ENCODE measurements at places on chromosomes 4 and X.
A peak's percentile ranks its signal among the peaks of the same experiment; 100 is the strongest.

DNA sequence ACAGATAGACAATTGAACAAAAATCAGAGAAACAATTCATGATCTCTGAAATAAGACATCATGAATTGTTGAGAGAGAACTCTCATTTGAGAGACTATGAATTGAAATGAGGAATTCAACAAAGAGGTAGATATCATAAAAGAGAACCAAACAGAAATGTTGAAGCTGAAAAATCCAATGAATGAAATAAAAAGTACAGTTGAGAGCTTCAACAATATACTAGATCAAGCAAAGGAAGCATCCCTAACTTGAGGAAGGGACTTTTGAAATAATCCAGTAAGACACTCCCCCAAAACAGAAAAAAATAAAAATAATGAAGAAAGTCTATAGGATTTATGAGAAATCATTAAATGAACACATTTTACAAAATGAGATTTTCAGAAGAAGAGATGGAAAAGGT lies 310.0 kb upstream of the PCDH10 start:
- DNase-seq: no peak

- DNase-seq: no peak
Observed at GRCh38 chr4:115657991-115658650, 544.7 kb upstream of the NDST4 start.

- no peak for DNase-seq
Observed at GRCh38 chr4:100340512-100341485, 150.5 kb upstream of the DDIT4L start.

DNA sequence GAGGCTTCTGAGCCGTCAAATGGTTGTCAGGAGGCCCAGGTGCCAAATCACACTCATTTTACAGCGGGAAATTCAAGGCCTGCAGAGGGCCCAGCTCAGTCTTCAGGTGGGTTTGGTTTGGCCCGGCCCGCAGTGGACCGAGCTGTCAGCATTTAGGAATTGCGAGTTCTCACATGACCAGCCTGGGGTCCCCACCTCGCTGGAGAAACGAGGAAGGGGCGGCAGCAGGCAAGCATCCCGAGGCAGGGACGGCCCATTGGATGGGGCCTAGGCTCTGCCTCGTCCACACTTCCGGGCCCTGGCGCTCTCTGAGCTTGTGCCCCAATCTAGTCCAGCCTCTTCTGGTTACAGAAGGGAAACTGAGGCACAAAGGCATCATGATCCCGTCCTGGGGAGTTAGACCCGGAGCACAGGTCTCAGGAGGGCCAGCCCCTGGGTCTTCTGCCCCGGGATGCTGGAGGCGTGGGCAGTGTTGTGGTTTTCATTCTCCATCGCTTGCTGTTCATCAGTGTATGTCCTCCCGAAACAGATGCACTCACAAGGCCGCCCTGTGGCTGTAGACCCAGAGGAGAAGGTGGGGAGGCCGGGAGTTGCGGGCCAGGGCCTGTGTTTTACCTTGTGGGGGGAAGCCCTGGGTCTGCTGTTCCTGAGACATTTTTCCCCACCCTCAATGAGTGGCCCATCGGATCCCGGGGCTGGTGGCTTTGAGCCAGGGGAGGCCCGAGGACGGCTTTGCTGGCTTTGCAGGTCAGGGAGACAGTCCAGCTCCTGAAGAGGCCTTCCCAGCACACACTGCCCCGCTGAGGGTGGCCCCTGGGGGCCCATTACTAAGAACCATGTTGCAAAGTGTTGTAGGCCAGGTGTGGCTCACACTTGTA lies 8.9 kb downstream of the PSAPL1 start:
- DNase-seq: no peak

- DNase-seq: no peak
Observed at GRCh38 chr4:52889778-52890520, 27.8 kb downstream of the RASL11B start.

- no peak for DNase-seq
Observed at GRCh38 chr4:161419822-161420221, 744.0 kb downstream of the FSTL5 start.

GRCh38 chrX:74297766-74298165 lies 6.2 kb upstream of the ZCCHC13 start:
- no peak for DNase-seq

DNA sequence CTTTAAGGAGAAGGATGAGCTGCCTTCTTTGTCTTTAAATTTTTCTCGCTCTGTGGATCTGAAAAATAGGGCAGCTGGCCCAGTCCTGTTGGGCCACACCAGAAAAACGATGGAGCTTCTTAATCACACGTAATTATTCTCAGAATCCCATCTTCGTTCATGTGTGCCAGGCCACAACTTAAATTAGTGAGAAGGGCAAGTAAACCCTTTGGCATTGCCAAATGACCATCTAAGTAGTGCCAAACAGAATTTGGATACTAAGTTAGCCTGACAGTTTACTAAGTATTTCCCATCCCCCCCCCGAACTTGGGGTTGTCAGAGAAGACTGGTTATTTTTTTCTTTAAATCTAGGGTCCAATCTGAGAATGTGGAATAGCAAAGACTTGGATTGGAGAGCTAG lies 62.0 kb downstream of the CASP3 start:
- no peak for DNase-seq

GRCh38 chr4:142721187-142721586 lies 124.9 kb downstream of the INPP4B start:
- DNase-seq: no peak

DNA sequence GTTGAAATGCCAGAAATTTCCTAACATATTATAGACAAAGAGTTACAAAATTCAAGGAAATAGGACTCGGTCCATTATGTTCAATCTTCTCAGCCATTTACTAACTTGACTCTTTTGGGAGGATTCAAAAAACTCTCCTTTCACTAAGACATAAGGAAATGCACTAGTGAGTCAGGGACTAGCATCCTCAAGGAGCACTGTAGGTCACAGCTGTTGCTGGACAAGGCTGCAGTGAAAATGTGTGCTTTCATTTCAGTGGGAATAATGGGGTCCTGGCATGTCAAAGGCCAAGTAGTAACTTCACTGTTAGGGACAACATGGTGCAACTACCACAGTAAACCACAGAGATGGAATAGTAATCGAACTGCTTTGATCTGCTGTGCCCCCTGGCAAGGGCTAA lies 56.9 kb upstream of the ABCG2 start:
- no peak for DNase-seq

DNA sequence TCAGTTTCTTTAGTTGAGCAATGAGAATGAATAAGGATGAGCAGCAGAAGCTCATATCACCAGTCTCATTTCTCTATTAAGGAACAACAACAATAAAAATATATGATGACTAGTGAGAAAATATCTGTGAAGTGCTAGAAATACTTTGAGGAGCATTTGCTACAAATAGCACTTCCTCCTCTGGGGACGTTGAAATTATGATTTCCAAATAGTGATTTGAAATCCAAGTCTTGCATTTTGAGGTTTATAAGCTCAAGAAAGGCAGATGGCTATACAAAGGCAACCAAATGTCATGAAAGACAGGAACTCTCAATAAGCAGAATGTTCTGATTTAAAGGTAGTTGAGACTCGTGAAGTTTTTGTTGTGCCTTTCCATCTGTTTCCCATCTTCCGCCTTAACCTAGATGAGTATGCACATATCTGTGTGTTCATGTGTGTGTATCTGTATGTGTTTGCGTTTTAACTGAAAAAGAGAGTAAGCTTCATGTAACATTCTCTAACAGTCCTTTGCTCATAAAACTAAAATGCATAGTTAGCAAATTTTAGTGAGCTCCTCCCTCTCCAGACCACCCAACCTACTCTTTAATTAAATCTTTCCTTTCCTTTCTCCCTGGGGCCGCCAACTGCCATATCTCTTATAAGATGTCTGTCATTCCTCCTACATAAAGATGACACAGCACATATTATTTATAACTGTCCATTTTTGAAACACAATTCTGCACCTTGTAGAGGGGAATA lies 222.6 kb upstream of the RASGEF1B start:
- no peak for DNase-seq

- DNase-seq: no peak
Observed at GRCh38 chr4:108397850-108398249, 222.5 kb upstream of the RPL34 start.

DNA sequence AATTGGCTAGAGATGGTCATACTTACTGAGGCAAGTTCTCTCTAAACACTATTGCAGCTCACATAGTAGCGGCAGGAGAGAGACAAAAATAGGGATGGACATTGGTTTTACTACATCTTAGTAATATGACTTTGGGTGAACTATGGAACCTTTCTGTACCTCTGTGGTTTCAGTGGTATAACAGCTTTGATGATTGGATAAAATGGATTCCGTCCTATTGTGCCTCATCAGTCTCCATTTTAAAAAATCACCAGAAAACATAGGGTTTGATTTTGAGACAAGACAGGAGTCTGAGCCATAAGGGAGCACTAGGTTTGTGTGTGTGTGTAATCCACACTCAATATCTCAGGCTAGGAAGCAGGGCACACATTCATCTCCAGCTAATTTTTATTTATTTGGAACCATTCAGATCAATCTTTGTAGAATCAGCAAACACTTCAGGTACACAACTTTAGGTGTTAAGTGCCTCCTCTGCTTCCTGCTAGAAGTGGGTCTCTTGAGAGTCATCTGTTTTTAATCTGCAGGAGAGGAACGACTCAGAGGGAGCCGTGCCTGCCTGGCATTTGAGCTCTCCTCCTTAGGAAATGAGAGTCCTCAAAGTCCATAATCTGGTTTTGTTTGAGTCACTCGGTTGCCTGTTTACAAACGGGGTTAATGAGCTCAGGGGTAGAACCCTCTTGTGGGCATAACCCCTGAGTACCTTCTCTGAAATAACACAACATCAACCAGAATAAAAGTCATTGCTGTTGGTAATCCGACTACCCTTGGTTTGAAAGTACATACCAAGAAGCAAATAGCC lies 238.5 kb upstream of the BOD1L1 start:
- DNase-seq: no peak

DNA sequence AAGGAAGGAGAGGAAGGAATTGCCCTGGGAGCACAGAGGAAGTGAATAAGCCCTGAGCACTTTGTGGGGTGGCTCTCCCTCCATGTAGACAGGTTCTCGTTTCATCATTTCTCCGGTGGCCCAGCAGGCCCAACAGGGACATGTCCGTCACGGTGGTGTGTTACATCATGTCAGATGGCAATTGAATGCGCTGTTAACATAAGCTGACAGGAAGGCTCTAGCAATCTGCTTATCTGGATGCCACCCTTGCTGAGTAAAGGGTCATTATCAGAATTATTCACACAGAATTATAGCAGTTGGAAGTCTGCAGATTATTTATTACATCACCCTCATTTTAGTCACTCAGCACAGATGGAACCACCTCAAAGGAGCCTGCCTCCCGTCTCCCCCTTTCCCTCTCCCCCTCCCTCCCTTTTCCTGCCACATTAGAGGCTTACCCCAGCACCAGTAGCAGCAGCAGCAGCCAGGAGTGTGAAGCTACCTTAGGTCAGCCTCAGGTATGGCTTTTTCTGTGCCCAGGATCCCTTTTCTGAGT lies 124.3 kb upstream of the TRIM2 start:
- peak; percentile 24 for DNase-seq

- no peak for DNase-seq
Observed at GRCh38 chr4:24557026-24558025, 27.0 kb downstream of the DHX15 start.

- no peak for DNase-seq
Observed at GRCh38 chr4:64251781-64252180, 157.5 kb downstream of the TECRL start.

DNA sequence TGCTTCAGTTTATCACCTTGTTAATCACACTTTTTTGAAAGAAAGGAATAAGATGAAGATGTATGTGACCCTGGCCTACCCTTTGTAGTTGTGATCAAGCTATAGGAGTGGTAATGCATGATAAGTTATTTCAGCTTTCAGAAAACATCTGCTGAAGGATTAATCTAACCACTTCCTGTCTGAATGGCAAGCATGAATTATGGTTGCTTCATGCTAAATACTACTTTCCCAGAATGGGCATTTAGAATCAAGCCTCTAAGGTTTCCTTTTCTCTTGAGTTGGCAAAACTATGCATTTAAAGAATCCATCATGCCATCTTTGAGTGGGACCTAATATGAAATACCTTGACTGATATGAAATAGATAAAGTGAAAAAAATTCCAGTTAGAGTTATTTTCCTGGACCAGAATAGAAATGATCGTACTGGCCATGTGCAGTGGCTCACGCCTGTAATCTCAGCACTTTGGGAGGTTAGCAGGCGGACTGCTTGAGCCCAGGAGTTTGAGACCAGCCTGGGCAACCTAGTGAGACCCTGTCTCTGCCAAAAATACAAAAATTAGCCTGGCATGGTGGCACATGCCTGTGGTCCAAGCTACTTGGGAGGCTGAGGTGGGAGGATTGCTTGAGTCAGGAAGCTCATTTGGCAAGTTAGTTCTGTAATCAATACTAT lies 59.1 kb downstream of the ANXA3 start:
- DNase-seq: no peak

- no peak for DNase-seq
Observed at GRCh38 chr4:53489279-53489889, 101.9 kb downstream of the LNX1 start.

DNA sequence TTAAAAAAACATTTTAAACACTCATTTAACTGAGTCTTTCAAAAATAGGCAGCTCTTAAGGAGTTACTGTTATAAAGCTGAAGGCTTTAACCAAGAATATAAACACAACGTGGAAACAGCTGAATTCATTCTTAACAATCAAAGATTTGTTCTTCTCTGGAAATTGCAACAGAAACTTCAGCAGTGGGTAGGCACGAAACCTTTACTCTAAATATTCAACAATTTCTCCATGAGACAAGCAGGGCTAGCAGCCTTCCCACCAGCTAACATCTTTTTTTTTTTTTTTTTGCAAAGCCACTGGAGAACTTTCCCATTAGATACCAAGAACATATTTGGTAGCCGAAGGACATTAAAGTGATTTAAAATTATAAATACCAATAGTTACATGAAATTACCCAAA lies 78.2 kb upstream of the PRSS48 start:
- no peak for DNase-seq

- DNase-seq: no peak
Observed at GRCh38 chr4:98444371-98444770, 183.2 kb downstream of the RAP1GDS1 start.

DNA sequence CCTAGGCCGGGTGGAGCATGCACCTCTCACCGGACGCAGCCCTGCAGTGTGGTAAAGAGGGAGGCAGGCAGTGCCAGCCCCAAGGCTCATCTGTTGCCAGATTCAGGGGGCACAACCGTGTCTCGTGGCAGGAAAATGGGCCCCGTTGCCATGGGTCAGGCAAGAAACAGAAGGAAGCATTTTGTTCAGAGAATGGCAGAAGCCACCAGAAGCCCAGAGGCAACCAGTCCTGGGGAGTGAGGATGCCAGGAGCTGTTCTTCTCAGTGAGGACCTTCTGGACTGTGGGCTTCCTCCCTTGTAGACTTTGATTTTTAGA lies 12.5 kb upstream of the UVSSA start:
- no peak for DNase-seq

DNA sequence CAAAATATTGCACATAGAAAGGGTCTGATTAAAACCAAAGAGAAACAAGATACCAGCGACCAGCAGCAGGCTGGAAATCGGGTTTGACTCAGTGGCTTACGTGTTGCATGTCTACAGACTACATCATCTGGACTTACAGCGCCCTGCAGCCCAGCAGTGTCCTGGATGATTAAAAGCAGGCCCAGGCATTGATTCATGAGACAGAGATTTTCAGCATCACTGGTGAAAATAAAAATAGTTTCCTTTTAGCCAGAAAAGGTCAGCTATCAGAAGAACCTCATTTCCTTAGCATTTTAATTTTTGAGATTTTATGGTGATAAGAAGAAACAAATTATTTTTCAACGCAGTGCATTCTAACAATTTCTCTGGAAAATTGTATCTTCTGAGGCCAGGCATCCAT lies 190.6 kb downstream of the PTTG2 start:
- no peak for DNase-seq
